ENCODE measurements at places on chromosomes 2 and 18. TPM values are rescaled to one million over a fixed set of nuclear protein-coding genes. Genes with fewer than 3 reads are reported as not detected.

GRCh38 chr2:100640431-100641124 lies 77.8 kb downstream of the PDCL3 start:
- DNase-seq, result no peak

DNA sequence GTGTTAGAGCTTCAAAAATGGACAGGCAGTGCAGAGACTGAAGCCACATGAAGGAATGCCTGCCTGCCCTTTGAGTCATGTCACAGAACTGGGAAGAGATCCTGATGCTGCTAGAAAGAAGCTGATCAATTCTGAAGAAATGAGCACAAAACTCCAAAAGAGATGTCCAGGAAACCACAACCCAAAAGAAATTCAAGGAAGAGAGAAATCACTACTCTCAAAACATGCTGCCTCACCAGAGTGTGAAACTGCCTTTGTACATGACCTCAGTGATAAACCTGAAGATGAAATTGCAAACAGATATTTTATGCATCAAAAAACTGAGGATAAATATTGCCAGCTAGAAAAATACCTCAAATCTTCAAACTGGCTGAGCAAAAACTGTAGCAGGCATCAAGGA lies 20.5 kb downstream of the USP40 start:
- DNase-seq, result no peak

DNA sequence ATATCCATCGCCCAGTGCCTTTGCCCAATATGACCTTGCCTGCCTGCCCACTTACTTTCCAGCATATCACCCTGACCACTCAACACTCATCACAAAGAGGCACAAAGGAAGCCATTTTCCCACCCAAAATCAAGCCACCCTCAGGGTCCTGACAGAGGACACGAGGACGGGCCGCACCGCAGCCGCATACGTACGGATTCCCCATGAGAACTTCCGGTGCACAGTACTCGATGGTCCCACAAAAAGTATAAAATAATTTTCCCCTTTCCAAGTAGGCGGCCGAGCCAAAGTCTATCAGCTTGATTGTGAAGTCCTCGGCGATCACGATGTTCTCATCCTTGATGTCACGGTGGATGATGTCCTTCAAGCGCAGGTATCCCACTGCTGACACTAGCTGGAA lies 10.0 kb upstream of the MTERF4 start:
- DNase-seq, result no peak

GRCh38 chr2:313991-314390 lies 26.1 kb upstream of the ALKAL2 start:
- no peak for DNase-seq

DNA sequence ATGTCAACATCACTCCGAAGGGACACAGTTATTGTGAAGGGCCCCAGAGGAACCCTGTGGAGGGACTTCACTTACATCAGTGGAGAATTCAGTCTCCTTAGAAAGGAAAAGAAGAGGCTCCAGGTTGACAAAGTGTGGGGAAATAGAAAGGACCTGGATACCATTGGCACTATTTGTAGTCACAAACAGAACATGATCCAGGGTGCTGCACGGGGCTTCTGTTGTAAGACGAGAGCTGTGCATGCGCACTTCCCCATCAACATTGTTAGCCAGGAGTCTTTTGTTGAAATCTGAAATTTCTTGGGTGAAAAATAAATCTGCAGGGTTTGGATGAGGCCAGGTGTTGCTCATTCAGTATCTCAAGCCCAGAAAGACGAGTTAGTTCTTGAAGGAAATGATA lies 2.4 kb upstream of the ALPK2 start:
- DNase-seq, result no peak

DNA sequence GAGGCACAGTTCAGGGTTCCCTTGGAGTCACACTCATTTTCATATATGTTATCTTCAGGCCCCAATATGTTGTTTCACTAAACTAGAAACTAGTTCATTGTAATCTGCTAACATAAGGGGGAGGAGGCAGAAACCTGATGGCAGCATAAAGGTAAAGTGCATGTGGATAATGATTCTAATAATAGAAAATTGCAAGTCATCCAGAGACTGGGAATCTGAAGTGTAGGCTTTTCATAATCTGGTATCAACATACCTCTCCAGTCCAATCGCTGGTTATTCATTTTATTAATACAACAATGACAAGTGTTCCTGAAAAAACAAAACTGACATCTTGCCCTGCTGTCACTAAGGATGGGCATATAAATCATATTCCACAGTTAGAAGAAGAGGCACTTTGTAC lies 326.3 kb upstream of the ZNF804A start:
- DNase-seq, result no peak

DNA sequence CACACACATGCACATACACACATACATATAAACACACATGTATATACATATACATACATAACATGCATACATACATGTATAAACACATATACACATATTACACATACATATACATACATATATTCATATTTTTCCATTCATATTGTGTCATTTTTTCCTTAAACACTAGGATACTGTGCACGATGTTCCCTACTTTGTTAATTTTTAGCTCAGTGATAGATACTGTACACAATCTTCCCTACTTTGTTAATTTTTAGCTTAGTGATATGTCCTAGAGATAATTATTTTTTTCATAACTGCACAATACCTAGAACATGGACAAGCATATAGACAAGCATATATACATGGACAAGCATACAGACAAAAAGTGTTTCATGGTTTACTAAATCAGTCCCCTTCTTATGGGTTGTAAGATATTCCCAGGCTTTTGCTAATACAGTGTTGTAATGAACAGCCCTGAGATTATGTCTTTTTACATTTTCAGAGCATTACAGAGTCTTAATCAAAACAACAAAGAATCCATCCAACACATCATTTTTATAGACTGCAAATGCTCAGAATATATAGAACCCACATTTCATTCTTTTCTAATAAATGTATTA lies 75.6 kb downstream of the PID1 start:
- no peak for DNase-seq

DNA sequence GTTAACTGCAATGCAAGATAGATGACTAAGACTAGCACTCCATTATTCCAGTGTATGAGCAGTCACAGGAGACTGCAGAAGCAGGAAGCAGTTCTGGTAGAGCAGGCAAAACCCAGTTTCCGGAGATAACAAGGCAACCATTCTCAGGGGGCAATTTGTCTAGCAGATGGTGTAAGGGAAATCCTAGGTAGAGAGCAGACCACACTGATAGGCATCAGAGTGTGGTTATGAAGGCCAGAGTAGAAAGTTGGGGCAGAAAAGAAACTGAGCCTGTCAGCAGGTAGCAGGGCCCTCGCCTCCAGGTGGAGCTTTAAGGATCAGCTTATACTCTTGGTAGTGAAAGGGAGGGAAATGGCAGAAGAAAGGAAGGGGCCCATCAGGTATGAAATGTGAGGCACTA lies 164.4 kb downstream of the PDE11A start:
- DNase-seq, result no peak

DNA sequence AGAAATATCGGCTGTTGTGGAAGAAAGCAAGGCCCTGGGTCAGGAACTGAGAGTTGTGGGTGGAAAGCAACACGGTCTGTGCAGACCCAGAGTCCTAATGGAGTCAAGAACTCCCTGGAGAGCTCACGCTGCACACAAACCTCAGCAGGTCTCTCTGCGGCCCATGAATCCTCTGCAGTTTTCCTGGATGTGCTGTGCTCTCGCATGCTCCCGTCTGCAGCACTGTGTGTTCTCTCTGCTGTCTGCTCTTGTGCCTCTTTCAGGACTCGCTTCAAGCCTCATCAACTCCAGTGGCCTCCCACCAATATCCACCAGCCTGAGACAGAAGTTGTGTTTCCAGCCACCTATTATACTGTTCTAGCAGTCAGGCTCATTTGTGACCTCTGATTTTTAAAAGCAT lies 24.3 kb downstream of the RNU4ATAC start:
- no peak for DNase-seq

- no peak for DNase-seq
Observed at GRCh38 chr2:216495656-216496055, 3.0 kb upstream of the RPL37A start.

GRCh38 chr2:119231975-119232665 lies 8.5 kb downstream of the STEAP3 start:
- no peak for DNase-seq

- DNase-seq, result no peak
Observed at GRCh38 chr2:2586068-2586776, 255.1 kb upstream of the MYT1L start.

GRCh38 chr2:100731535-100731981 lies 88.4 kb upstream of the NPAS2 start:
- no peak for DNase-seq

DNA sequence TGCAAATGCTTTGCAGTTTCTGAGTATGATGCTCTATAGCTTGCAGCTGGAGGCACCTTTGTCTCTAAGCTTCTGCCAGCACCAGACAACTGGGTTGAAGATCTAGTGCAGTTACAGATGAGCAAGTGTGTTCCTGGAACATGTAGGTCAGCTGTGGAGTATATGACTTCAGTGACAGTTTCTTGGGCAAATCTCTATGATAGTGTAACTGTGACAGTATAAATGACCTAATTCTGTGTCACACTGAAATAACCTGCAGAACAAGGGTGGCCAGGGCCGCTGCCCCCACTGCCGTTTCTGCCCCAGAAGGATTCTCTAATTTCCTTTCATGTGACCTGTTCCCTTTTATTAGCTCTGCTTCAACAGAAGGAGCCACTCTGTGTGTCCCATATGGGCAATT lies 145.3 kb upstream of the DAPL1 start:
- no peak for DNase-seq

DNA sequence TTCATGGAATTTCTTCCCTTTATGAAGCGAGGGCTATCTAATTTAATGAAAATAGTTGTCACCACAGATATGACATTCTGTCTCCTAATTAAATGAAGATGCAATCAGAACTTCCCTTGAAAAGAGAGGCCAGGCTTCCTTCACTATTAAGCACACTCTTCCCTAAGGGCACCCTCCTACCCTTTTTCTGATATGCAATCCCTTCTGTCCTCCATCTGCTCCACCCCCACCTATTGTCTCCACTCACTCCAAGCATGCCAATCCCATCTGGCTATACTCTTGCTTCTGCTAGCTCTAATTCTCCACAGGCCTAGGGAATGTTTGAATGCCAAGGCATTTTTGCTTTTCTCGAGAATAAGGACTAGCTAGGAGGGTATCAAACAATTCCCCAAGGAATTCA lies 818.4 kb upstream of the FSHR start:
- no peak for DNase-seq

DNA sequence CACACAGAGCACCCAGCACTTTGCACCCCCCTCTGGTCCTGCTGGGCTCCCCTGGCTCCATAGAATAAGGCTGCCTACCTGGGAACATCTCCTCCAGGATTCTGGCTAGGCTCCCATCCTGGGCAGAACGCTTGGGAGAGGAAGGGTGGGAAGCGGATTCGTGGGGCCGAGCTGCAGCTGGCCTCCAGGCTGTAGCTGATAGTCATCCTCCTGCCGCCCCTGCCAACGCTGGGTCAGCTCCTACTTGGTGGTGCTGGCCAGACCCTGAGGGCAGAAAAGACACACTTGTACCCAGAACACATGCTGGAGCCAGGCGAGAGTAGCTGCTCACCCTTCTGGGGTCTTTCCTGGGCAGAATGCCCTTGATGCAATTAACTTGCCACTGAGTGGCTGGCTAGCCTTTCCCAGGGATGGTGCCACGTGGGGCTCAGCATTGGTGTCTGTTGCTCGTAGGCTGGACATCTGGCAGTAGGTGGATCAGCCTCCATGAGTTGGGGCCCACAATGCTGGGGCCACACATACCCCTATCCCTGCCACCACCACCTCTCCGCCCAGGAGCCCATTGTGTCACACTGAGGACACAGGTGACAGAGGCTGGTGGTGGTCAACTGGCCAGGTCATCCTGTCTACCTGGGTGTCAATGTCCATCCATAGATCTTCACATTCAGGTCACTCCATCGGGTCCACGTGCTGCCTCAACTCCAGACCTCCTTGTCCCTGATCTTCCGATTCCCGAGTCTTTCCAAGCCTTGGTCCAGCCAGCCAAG lies 112.8 kb downstream of the NDUFA10 start:
- DNase-seq, result no peak

- no peak for DNase-seq
Observed at GRCh38 chr2:2640818-2641217, 309.7 kb upstream of the MYT1L start.

GRCh38 chr18:28267276-28267675 lies 90.3 kb upstream of the CDH2 start:
- DNase-seq, result no peak

DNA sequence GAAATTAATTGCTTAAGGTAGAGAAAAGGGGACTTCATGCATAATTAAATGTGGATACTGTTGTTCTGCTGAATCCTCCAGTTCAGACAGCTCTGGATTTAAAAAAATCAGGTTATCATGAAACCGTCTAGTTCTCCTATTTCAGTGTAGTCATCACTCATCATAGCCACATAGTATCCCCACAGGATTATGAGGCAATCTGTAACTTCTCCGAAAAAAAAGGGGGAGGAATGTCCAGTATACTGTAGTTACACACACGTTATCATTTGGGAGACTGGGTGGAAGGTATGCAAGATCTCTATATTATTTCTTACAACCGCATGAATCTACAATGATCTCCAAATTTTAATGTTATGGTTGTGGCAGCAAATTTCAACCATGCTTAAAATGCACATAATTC lies 114.0 kb downstream of the HIBCH start:
- no peak for DNase-seq

DNA sequence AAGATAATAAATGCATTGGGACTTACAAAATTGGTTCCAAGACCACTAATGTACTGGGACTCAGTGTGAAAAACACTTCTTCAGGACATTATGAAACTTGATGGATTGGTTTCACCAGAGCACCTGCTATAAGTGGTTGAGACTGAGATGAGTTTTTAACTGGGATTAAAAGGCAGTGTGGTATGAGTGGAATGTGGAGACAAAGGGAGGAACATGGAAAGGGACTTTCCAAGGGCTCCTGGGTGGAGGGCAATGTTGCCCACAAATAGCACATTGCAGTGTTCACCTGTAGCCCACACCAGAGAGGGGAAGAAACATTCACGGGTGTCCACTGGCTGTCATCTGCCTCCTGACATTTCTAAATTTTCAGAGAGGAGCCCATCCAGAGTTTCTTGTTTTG lies 253.3 kb upstream of the TANK start:
- no peak for DNase-seq

DNA sequence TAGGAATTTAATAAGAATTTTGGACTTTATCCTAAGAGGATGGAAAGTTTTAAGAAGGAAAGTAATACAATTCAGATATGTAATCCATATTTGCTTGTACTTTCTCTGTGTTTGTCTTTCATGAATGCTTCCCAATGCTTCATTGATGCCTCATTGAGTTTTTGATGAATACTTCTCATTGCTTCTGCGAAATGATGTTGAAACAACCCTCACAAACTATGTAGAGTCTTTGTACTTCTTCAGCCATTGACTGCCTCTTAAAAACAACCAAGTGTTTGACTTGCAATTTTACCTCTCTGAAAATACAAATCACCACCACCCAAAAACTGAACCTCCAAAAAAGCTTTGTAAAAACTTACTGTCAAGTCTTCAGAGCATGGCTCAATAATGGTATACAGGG lies 424.1 kb downstream of the ERBB4 start:
- no peak for DNase-seq

GRCh38 chr2:109385506-109385905 lies 228.3 kb downstream of the SEPTIN10 start:
- DNase-seq, result no peak

GRCh38 chr2:54336136-54336976 lies 80.3 kb upstream of the TSPYL6 start:
- no peak for DNase-seq

The CPLX4 gene
- total RNA-seq, result not detected

The BMP10 gene
- total RNA-seq, result not detected

The STARD6 gene
- total RNA-seq, result not detected

The INHA gene
- total RNA-seq, result not detected

The DSG1 gene
- total RNA-seq, result not detected

The FSIP2 gene
- 0.79 TPM for total RNA-seq

The TFCP2L1 gene
- 0.72 TPM for total RNA-seq

The NAPG gene
- total RNA-seq, result 24.4 TPM

The RNF125 gene
- total RNA-seq, result 36.0 TPM

The ORC2 gene
- total RNA-seq, result 40.7 TPM

The HOXD13 gene
- not detected for total RNA-seq

Measured in T-cell (primary cell).